ENCODE measurements at places on chromosomes 11 and 22. TPM values are rescaled to one million over a fixed set of nuclear protein-coding genes. Genes with fewer than 3 reads are reported as not detected.

DNA sequence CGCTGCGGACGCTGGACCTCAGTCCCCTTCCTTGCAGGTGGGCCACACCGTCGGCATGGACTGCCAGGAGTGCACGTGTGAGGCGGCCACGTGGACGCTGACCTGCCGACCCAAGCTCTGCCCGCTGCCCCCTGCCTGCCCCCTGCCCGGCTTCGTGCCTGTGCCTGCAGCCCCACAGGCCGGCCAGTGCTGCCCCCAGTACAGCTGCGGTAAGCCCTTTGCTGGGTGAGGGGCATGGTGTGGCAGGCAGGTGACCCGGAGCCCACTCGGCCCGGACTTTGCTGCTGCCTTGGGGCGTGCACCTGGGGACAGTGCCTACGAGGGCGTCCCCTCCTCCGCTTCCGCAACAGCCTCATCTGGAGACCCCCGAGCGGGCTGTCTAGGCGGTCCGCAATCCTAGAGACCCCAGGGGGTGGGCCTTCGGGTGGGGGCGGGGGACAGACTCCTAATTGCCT, 25.4 kb upstream of the MUC5B start:
- DNase-seq: peak; percentile 85
- H3K4me1 ChIP-seq: no peaks in the 10 kb centered on the region
- no peaks in the 10 kb centered on the region for H3K27me3 ChIP-seq
- no peak overlapping the region for H3K4me3 ChIP-seq
- H3K36me3 ChIP-seq: no peaks in the 10 kb centered on the region

CREB3L1 gene
- 83.1 TPM for total RNA-seq

MS4A1 gene
- total RNA-seq: not detected

- no peak for DNase-seq
- H3K4me1 ChIP-seq: peaks cover 18% of the 10 kb centered on the region
- peaks cover 17% of the 10 kb centered on the region for H3K27me3 ChIP-seq
- H3K36me3 ChIP-seq: peaks cover 3% of the 10 kb centered on the region
- H3K27ac ChIP-seq: no peak overlapping the region
Measured at GRCh38 chr11:45285250-45285828, 802 bp downstream of the SYT13 start.

DNA sequence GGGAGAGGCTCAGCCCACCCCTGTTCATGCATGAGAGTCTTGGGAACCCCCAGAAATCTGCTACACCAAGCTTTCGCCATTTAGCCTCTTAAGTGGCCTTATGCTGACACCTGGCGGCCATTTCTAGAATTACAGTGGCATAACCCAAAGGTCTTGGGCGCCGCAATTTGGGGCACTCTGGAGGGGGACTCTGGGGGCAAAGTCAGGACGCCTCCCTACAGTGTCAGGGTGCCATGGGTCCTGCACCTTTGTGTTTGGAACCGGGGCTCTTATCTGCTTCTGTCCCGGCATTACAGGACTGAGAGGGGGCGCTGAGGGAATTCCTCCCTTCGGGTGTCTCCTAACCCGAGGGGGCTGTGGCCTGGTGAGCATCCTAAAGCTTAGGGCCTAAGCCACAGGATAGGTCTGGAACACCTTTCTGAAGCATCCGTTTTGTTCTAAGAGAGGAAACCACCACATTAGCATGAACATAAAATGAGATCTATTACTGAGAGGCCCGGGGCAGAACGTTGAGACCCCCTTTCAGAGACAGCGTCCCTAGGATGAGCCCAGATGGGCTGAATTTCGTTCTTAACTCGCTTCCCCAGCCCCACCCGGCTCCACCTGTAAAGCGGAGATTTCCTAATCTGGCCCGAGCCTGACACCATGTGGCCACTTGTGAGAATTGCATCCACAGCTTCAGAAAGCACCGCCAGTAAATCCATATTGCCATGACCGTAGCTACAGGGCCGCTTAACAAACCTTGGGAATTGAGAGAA, 9.3 kb downstream of the INS start:
- peaks cover 21% of the 10 kb centered on the region for H3K27me3 ChIP-seq
- H3K4me1 ChIP-seq: peaks cover 15% of the 10 kb centered on the region
- peak overlapping the region; percentile 2 for H3K4me3 ChIP-seq
- no peaks in the 10 kb centered on the region for H3K36me3 ChIP-seq
- H3K27ac ChIP-seq: no peak overlapping the region
- DNase-seq: no peak

GRCh38 chr11:126510621-126511370, 155.3 kb downstream of the ST3GAL4 start:
- no peak for DNase-seq
- no peaks in the 10 kb centered on the region for H3K4me1 ChIP-seq
- H3K27me3 ChIP-seq: peaks cover 13% of the 10 kb centered on the region
- H3K27ac ChIP-seq: no peak overlapping the region
